ENCODE measurements at places on chromosomes 12 and 14.

DNA sequence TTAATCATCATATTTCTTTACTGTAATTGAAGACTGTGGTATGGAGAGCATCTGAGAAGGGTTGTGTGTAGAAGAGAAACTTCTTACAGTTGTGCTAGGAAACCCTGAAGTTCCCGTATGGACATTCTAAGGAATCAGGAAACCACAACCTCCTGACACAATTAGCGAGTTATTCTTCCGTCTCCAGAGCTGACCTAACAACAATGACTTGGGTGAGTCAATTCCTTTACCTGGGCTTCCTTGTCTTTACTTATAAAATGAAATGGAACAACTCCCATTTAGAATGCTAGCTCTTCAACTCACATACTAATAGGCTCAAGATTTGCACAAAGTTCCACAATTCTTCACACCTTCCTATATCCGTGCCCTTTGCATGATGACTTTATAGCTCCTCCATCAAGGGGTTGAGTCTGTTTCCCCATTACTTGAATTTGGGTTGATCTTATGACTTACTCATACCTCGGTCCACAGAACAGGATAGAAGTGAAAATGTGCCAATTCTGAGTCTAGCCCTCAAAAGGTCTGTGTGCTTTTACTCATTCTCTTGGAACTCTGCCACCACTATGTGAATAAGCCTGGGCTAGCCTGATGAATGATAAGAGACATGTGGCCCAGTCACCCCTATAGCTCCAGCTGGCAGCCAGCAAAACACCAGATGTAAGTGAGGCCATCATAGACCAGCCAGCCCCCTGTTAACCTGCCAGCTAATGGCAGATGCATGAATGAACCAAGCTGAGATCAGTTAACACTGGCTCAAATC is 459.4 kb downstream of the ETNK1 start:
- DNase-seq, result peak; percentile 94

DNA sequence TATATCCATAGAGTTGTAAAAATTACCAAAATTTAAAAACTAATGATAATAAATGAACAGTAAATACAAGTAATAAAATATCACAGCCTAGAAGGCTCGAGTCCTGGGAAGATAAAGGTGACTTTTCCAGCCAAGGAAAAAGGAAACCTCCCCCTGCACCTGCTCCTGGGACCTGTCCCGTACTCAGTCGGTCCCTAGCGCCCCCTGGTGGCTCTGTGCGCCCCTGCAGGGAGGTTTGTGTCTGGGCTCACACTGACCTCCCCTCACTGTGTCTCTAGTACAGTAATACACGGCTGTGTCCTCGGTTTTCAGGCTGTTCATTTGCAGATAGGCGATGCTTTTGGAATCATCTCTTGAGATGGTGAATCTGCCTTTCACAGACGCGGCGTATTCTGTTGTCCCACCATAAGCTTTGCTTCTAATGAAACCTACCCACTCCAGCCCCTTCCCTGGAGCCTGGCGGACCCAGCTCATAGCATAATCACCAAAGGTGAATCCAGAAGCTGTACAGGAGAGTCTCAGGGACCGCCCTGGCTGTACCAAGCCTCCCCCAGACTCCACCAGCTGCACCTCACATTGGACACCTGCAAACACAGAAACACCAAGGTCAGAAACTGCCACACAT is 1030.4 kb downstream of the TMEM121 start:
- DNase-seq, result no peak

DNA sequence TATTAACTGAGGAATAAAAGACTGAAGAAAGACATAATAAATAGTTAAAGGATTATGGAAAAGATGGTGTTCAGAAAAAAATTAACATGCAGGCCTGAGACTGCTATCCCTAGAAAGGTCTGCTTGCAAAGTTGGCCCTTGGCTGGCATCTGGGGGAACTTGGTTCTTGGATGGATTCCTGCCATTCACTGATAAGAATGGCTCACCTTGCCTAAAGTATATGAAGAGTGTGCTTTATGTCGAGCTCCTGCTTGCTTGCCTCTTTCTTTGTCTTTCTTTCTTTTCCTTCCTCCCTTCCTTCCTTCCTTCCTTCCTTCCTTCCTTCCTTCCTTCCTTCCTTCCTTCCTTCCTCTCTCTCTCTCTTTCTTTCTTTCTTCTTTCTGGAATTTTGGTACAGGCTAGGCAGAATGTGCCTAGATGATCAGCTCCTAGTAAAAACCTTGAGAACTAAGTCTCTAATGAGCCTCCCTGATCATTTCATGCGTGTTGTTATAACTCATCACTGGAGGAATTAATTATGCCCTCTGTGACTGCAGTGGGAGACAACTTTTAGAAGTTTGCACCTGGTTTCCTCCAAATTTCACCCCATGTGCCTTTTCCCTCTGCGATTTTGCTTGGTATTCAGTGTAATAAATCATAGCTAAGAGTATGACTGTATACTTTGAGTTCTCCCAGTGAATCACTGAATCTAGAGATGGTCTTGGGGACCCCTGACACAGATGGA is 44.7 kb downstream of the IFT81 start:
- DNase-seq, result no peak

GRCh38 chr12:32039917-32040575 is 66.6 kb upstream of the BICD1 start:
- no peak for DNase-seq

- DNase-seq, result no peak
These were observed 12.1 kb downstream of the C14orf93 start for GRCh38 chr14:22997676-22998323.
